ENCODE measurements at places on chromosomes 2 and 18. TPM values are rescaled to one million over a fixed set of nuclear protein-coding genes. Genes with fewer than 3 reads are reported as not detected.

The CD207 gene
- polyA plus RNA-seq = 0.10 TPM

The DYNAP gene
- polyA plus RNA-seq = not detected

The COL3A1 gene
- 792 TPM for polyA plus RNA-seq

The REG3G gene
- polyA plus RNA-seq = not detected

The CXCR1 gene
- not detected for polyA plus RNA-seq

The SPATA3 gene
- polyA plus RNA-seq = not detected

The TPO gene
- 0.10 TPM for polyA plus RNA-seq

The CD28 gene
- polyA plus RNA-seq = 1.4 TPM

The NT5DC4 gene
- not detected for polyA plus RNA-seq

The TYW5 gene
- polyA plus RNA-seq = 9.8 TPM

The CBLN2 gene
- polyA plus RNA-seq = 45.5 TPM

The RAB3GAP1 gene
- 58.2 TPM for polyA plus RNA-seq

The NETO1 gene
- polyA plus RNA-seq = 0.99 TPM

The TMEM247 gene
- polyA plus RNA-seq = not detected

The FAP gene
- 129 TPM for polyA plus RNA-seq

The VWC2L gene
- polyA plus RNA-seq = 0.06 TPM

The C2orf15 gene
- polyA plus RNA-seq = 11.3 TPM

The CLEC4F gene
- polyA plus RNA-seq = 0.09 TPM

The SPEG gene
- polyA plus RNA-seq = 18.0 TPM

The FAM124B gene
- 2.1 TPM for polyA plus RNA-seq

The MYO7B gene
- 12.8 TPM for polyA plus RNA-seq

The SLC19A3 gene
- 11.0 TPM for polyA plus RNA-seq

The FSHR gene
- polyA plus RNA-seq = not detected

The GALNT14 gene
- polyA plus RNA-seq = 47.3 TPM
